NCI-H2081 treated with DMSO at 0.1 percent for 48 hours (cell line): ENCODE measurements at places on chromosomes 7 and 10.

DNA sequence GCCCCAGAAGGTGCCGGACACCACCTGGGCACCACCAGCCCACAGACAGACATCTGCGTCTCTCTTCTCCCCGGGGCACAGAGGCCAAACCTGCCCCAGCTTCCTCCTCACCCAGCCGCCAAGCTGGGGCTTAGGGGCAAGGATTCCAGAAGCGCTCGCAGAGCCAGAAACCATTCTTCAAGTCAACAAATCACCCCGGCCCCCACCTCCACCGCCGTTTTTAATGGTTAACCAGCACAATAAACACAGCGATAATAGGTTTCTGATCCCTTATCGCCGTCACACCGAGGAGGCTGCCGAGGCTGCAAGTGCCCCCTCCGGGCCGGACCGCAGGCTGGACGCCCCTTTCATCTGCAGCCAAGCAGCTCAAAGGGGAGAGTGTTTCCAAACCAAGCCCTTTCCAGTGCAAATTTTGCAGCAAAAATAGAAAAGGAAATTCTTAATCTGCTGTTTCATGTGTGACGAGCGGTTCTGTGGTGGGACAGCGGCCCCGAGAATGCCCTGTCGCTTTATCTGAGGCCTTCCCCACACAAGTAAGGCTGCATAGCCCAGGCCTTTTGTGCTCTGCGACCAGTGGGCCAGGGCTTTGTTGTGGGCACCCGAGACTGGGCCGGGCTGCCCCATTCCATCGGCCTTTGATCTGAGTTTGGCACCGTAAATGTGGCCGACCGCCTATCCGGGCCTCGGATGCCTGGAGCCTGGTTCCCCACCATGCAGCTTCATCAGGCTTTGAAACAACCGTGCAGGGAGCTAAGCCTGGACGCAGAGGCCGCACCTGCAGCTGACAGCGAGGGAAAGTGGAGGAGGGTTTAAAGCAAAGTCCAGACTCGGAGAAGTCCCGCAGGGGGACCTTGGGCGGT is 83.2 kb downstream of the FOXL3 start:
- no peak for DNase-seq

GRCh38 chr7:4144172-4144701 is 537.9 kb upstream of the FOXK1 start:
- DNase-seq, result no peak

GRCh38 chr10:44512431-44513022 is 127.6 kb upstream of the CXCL12 start:
- DNase-seq, result no peak

DNA sequence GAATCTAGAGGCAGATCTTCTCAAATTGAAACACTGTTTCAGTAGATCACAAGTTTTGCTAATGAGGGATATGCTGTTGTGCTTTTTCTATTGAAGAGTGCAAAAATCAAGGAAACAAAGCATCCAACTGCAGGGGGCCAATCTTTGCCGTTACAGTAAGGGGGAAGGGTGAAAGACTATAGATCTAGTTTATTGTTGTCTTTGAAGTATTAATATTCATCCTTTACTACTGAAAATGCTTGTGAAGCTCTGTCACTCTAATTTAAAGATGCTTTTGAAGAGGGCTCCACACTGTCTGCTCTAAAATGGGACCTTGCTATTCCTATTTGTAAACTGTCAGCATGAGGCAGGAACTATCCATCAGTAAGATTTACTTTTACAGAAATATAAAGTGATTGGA is 110.3 kb downstream of the MBL2 start:
- DNase-seq, result no peak

- DNase-seq, result no peak
Measured at GRCh38 chr7:85828614-85829013, 641.8 kb upstream of the SEMA3D start.

GRCh38 chr7:14833707-14834106 is 68.8 kb downstream of the DGKB start:
- no peak for DNase-seq

DNA sequence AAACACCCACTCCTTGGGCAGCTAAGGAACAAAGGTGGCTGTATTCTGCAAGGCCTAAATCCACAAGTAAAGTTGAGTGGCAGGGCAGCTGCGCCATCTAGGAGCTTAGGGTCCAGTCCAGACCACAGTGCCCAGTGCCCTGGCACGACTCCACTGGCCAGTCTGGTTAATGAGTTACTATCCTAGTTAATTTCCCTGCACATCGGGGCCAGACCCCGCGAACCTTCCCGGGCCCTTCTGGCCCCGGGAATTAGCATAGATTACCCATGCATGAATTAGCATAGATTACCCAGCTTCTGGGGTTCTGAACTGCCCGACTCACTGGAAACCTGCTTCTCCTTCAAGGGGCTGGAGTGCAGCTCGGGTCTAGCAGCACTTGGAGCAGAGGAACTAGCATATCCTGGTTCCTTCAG is 3.2 kb upstream of the EMX2 start:
- DNase-seq, result no peak

DNA sequence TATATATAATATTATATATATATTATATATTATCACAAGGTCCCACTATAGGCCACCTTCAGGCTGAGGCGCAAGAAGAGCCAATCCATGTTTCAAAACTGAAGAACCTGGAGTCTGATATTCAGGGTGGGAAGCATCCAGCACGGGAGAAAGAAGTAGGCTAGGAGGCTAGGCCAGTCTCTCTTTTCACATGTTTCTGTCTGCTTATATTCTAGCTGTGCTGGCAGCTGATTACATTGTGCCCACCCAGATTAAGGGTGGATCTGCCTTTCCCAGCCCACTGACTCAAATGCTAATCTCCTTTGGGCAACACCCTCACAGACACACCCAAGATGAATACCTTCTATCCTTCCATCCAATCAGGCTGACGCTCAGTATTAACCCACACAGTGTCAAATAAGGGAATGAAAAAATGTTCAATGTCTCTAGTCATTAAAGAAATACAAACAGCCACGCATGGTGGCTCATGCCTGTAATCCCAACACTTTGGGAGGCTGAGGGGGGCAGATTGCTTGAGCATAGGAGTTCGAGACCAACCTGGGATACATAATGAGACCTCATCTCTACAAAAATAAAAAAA is 135.4 kb upstream of the PCBD1 start:
- DNase-seq, result no peak

DNA sequence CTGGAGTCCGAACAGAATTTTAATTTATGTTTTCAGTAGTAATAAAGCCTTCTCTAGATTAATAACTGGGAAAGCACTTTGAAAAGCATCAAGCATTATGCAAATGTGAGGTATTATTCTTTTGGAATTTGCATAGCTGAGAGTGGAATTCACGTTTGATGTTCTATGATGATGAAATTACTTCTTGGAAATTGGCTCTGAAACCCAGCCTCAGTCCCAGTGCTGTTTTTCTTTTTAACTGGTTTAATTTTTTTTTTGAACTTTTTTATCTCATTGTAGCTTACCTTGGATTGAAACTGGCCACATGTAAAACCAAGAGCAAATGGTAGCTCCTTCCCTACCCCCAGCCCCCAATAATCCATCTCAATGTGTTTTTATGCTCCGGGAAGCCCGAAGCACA is 1.2 kb downstream of the TBXAS1 start:
- DNase-seq, result no peak

DNA sequence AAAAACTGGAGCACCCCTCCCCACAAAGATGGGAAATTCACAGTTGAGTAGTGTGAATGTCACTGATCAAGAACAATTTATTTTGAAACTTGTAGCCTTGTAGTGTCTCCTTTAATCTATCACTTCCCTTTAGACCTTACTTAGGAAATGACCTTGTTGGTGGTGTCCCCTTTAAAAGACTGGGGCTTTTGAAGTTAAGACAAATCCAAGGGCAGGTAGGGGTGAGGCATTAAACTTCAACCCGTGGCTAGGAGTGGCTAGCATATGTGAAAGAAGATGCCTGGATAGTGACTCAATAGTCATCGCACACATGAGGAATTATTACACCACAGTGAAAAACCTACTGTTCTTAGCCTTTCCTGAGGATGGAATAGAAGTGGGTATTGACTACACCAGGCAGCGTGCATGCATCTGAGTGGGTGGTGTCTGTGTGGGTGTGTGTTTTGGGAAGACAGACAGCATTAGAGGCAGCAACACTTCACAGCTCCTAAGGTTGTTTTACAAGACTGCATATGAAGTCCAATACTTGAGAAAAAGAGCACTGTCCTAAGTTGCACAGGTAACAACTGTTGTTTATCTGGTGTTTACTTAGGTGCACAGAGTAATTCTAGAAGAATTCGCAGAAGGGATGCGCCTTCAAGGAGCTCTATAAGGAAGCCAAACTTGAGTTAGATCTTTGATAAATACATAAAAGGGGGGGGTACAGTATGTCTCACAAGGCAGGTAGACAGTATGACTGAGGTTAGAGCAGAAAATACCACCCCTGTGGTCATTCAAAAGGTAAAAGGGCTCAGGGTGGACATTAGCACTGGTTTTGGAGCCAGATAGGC is 32.9 kb downstream of the ABLIM1 start:
- no peak for DNase-seq

GRCh38 chr10:7649673-7650300 is 17.0 kb downstream of the ITIH5 start:
- DNase-seq, result no peak
